ENCODE measurements at places on chromosomes 5 and 9.
A peak's percentile ranks its signal among the peaks of the same experiment; 100 is the strongest.

DNA sequence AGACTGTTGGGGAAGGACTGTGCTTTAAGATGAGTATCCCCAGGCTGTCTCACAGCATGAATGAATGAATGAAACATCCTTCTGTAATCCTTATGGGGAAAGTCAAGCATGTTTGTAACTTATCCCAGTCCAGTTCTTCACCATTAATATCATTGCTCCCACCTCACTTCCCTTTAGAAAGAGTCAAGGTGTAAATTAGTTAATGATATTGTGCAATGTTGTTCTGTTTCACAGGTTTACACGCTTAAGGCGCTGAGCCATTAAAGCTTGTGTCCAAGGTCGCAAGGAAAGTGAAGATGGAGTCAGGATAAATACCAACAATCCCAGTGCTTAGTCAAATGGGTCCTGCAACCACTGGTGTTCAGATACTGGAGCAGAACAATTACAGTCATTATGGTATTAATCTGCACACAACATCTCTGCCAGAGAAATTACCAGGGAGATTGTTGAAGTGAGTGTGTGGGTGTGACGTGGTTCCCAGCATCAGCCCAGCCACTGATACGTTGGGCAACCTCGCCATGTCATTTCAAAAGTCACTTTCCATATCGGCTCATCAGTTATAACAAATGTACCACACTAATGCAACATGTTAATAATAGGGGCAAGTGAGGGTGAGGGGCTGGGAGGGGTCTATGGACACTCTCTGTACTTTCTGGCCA is 1.5 kb upstream of the MYO10 start:
- no peak for DNase-seq

- DNase-seq, result no peak
Measured at GRCh38 chr5:98455665-98456064, 317.8 kb upstream of the RGMB start.

DNA sequence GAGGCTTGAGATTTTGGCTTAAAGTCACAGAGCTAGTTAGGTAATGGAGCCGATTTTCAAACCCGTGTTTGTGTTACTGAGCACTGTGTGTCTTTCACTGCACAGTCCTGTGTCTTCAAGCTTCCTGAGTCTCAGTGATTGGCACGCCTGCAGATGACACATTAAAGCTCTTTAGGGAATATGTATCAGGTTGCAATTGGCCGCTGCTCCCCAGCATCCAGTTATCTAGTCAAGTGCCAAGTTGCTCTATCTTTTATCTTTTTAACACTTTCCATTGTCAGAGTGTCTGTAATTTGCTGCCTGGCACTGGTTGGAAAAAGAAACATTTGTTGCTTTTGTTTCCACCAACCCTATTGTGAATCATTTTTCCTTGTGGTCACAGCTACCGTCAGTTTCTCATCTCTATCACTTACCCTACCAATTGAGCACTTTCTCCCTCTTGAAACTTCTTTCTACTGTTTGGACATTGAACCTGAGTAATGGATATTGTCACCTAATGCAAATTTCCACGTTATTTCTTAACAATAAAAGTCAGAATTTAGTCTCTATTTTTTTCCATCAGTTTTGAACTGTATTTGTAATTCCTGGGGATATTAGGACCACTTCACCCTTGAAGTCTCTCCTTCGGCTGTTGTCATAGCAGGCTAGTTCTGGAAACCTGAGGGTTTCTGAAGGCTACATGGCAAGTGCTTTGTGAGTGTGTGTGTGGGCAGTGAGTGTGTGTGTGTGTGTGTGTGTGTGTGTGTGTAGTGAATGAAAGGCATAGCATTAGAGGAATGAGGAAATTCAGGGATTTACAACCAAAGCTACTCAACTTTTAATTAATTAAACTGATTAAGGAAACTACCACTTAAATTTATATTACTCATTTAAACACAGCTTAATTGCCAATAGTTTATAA is 274.3 kb downstream of the ISL1 start:
- no peak for DNase-seq

- DNase-seq, result no peak
Measured at GRCh38 chr9:77597057-77597456, 51.1 kb downstream of the GNA14 start.

DNA sequence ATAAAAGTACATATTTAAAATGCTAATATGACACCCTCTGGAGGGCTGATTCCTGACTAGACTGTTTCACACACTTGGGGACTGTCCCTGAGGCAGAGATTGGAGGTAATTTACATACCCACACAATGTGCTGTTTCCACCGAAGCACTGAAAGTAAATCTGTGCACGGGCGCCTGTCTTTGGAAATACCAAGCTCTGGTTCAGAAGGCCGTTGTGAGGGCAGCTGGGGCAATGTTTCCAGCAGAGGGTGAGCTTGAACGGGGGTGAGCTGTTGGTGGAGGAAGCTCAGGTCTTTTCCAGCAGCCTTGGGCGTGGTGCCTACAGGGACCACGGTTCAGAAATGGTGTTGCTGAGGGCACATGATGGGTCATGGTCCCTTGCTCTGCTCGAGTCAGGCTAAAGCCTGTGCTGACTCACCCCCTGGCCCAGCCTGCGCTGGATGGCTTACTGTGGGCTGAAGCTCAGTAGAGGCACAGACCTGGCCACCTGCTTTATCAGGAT is 25.8 kb upstream of the HMCN2 start:
- DNase-seq, result no peak

GRCh38 chr5:13814301-13814700 is 130.2 kb downstream of the DNAH5 start:
- DNase-seq, result no peak

- no peak for DNase-seq
Measured at GRCh38 chr9:89690334-89690912, 85.6 kb downstream of the GADD45G start.

GRCh38 chr9:105204416-105204815 is 40.0 kb upstream of the SLC44A1 start:
- DNase-seq, result no peak

- DNase-seq, result no peak
Measured at GRCh38 chr9:22454016-22454415, 7.4 kb downstream of the DMRTA1 start.

DNA sequence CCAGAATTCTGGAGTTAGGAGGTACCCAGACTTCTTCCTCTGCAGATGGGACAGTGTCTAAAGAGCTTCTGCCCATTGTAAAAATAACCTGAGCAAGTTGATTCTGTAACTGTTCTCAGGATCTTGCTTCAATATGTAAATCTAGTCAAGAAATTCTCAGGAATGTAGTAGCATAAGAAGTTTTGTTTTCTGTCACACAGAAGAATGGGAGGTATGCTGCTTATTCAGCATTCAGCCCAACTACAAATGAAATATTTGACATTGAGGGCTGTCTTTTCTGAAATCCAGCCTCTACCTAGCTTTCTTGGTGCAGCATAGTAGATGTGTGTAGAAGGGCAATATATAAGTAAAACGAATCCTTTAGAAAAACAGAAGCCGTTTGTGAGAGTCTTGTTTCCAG is 13.8 kb downstream of the MACIR start:
- no peak for DNase-seq

DNA sequence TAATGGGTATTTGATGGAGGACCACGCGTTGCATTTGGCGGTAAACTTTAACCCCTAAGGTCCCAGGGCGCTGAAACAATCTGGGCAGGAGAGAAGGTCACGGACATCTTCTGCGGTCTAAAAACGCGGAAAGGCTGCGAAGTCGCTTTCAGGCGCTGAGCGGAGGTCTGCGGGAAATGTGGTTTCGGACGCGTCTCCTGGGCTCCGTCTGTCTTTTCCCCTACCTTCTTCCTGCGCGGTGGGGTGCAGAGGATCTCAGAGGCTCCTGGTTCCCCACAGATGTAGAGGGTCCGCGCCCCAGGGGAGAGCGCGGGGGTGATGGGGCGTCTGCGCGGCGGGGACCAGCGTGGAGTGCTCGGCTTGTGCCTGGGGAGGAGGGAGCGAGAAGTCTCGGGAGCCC is 58.4 kb downstream of the ZNF510 start:
- DNase-seq, result no peak

DNA sequence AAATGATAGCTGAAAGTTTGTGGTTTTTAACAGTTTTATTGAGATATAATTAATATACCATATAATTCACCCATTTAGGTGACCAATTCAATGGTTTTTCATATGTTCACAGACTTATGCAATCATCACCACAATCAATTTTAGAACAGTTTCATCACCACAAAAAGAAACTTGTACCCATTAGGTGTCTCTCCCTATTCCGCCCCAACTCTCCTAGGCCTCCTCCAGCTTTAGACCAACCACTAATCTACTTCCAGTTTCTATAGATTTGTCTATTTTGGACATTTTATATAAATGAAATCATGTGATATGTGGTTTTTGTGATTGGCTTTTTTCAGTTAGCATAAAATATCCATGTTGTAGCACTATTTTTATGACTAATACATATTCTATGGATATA is 38.6 kb downstream of the YTHDC2 start:
- DNase-seq, result no peak

GRCh38 chr9:81546489-81546888 is 142.9 kb downstream of the TLE1 start:
- DNase-seq, result no peak

- no peak for DNase-seq
Measured at GRCh38 chr5:151449839-151450238, 2.4 kb downstream of the SLC36A1 start.

- no peak for DNase-seq
Measured at GRCh38 chr9:124776954-124777648, at the start of gene OLFML2A. OLFML2A (plus strand) TSS chr9:124777133; CDS start chr9:124777271, 138 bp downstream.

- DNase-seq, result no peak
Measured at GRCh38 chr9:112180387-112180881, 5.3 kb upstream of the SUSD1 start.

- DNase-seq, result no peak
Measured at GRCh38 chr9:126375386-126375785, 48.8 kb downstream of the MVB12B start.

GRCh38 chr9:137166380-137167229 is 3.2 kb downstream of the LRRC26 start:
- DNase-seq, result peak; percentile 25

DNA sequence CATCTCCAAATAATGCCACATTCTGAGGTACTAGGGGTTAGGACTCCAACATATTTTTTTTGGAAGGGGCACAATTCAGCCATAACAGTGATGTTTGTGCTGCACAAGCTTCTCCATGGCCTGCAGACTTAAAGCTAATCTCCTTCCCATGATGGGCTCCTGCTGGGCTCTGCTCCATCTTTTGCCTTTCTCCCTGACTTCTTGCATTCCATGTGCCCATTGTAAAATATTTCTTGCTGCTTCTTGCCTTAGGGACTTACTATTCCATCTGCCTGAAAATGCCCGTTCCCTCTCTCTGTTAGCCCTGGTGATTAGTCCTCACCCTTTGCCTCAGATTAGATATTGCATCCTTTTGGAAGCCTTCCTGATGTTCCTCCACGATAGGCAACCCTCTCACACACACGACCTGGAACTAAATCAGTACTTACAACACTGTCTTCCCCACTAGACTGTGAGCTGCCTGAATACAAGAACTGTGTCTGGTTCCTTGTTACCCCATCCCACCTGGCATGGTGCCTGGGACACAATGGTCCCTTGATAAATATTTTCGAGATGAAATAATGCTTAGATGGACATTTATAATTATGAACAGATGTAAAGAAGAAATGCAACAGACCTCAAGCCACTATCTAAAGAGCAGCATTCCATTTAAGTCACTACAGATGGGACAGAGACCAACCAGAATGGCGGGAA is 33.5 kb downstream of the OR1J1 start:
- DNase-seq, result no peak

DNA sequence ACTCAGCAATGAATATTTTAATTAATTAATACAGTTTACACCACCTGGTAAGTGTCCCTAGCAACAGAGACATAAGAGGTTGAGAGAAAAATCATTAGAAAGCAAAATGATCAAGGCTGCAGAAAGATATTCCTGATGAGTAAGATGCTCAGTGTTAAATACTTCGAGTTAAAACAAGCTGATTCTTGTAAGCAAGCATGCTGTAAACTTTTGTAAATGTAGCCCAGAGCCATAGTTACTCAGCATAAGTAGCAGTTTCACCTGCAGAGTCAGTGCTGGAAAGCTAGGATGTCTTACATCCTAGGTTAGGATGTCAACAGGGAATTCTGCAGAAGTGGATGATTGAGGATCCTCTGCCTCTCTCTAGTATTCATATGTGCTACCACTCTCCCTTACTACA is 4.2 kb downstream of the PRKACG start:
- no peak for DNase-seq

GRCh38 chr5:1724822-1725602 is 74.6 kb downstream of the MRPL36 start:
- DNase-seq, result no peak

- no peak for DNase-seq
Measured at GRCh38 chr9:77731008-77731698, 83.0 kb upstream of the GNA14 start.

DNA sequence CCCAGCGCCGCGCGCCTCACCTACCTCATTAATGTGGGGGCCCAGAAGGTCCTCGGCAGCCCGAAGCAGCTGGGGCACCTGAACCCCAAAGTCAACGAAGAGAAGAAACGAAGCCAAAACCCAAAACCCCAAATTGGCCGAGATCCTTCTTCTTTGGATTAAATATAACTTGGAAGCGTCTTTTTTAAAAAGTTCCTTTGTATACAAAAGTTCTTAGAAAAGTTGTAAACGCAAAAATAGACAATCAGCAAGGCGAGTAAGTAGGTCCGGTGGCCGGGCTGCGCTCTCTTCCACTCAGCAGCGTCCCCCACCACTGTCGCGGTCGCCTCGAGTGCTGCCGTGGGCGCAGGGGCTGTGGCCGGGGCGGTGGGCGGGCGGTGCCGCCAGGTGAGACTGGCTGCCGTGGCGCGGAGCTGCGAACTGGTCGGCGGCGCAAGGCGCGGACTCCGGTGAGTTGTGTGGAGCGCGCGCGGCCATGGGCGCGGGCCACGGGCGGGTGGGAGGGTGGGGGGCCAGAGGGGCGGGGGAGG is 360 bp downstream of the KLF4 start:
- DNase-seq, result no peak

Data from occipital lobe (tissue), 3 donors.